ENCODE measurements at places on chromosomes 12 and 14.
A peak's percentile ranks its signal among the peaks of the same experiment; 100 is the strongest.

DNA sequence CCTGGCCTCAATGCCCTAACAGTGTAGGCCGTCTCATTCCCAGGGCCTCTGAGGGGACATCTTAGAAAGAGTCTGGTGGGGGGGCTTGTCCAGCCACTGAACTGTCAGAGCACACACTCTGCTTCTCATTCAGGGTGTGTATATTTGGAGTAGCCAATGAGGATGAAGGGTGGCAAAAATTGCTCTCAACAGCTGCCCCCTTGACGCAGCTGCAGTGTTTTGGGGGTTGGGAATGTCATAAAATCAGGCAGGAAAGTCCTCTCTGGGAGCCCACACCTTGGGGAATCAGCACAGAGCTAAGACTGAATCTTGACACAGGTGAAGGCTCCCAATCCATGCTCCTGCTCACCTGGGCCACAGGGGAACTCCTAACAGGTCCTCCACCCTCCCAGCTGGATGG, 1.5 kb downstream of the RASAL1 start:
- no peak for DNase-seq

GRCh38 chr12:109387425-109388166, 39.9 kb downstream of the MYO1H start:
- DNase-seq, result no peak

DNA sequence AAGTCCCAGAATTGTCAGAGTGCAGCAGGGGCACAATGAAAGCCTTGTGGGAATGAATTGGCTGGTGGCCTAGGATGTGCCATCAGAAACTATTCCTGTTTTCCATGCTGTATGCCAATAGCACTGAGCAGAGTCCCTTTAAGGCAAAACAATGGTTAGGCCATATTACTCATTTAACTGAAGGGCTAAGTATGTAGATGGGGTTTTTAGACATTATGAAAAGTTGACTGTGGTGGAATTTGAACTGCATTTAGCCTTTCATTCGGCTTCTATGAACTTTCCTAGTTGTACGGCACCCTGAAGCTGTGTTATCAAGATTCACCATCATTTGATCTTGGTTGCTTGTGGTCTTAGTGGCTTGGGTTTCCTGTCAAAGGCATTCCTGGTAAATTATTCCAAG, 24.8 kb downstream of the IL26 start:
- DNase-seq, result no peak

- DNase-seq, result no peak
These were observed 24.2 kb downstream of the DPF3 start for GRCh38 chr14:72869407-72870329.

DNA sequence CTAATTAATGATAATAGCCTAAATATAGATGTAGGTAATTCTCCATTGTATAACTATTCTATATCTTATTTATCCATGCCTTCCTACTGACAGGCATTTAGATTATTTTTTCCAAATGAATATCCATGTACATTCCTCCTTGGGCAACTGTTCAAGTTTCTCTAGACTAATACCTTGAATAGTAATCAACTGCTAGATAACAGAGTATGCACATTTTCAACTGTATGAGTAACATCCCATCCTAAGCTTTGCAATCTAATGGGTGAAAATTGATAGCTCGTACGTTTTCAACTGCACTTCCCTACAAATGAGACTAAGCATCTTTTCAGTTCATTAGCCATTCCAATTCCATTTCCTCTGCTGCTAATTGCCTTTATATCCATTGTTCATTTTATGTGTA, 37.0 kb downstream of the YAF2 start:
- no peak for DNase-seq

- DNase-seq, result no peak
These were observed 3.3 kb upstream of the C14orf93 start for GRCh38 chr14:23013054-23013748.

DNA sequence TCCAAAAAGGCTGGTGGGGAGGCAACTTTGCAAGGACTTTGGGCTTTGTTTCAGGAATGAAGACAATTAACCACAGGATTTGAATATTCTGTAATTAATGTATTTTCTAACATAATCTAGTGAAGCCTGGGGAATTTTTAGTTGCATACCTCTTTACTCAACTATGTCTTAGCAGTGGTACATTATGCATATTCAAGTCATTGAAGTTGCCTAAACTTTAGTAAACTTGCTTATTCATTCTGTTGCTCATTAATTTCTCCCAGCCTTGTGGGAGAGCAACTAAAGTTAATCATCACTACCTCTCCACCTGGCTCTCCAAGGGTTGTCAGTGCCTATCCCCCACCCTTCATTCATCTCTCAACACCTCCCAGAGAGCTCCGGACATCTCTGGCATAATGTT, 54.2 kb downstream of the IFNG-AS1 start:
- DNase-seq, result no peak

DNA sequence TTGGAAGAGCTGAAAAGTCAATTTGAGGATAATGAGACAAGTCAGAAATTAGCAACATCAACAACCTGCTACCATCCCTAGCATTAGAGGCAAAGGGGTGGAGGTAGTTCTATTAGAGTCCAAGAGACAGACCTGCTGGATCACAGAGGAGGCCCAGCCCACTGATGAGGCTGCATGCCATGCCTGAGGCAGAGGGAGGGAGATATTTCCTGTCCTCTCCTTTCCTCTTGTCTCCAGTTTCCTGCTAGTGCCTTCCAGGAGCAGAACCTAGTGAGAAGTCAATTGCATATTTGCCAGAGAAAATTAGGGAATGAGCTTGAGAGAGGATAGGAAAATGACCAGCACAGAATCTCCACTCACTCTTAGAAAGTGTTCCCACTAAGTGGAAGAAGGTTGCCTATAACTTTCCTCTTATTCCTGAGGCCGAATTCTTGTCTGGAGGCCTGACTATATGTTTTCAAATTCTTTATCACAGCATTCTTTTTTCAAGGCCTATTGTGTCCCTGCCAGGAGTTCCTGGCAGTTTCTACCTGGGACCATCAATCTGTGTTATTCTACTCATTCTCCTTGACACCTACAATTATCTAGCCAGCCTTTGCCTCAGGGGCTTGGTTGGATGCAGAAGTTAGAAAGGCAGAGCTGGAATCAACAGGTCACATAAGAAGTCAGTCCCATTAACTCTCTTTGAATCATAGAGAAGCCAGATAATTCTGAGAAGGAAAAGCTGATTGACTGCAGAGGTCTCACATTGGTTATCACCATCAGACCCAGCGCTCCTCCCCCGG, 121.9 kb downstream of the EMP1 start:
- DNase-seq, result no peak

DNA sequence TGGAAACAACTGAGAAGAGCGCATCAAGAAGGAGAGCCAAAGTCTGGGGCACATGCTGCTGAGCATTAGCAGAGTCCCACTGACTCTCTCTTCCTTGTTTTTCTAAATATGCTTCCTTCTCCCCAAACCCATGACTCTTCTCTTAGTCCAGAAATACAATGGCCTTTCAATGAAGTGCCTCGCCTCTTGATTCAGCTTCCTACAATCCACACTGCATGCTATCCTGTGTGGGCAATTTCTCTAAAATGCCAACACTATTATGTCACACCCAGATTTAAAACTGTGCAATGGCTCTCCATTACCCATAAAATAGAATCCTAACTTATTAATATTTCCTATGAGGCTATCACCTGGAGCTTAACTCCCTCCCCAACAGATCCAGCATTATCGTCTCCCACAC, 198.6 kb downstream of the RPAP3 start:
- no peak for DNase-seq

- DNase-seq, result no peak
These were observed 18.9 kb downstream of the RFC5 start for GRCh38 chr12:118035190-118036041.

GRCh38 chr12:105861227-105861626, 277.5 kb downstream of the NUAK1 start:
- DNase-seq, result no peak

DNA sequence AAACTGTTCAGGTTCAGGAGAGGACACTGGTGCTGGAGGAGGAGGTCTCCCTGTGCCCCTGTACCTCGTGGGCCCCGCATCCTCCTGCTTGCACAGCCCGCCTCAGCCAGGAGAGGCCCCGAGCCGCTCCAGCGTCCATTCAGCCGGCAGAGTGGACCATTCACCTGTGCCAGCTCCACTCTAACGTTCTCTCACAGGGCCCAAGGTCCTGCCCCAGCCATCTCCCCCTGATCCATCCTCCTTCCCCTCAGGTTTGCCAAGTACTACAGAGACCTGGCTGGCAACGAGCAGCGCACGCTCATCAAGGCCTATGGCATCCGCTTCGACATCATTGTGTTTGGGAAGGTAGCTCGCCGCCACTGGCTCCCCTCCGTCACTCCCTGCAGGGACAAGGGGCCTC, 22.2 kb downstream of the P2RX4 start:
- no peak for DNase-seq

GRCh38 chr12:67430708-67431335, 161.7 kb downstream of the CAND1 start:
- DNase-seq, result no peak

DNA sequence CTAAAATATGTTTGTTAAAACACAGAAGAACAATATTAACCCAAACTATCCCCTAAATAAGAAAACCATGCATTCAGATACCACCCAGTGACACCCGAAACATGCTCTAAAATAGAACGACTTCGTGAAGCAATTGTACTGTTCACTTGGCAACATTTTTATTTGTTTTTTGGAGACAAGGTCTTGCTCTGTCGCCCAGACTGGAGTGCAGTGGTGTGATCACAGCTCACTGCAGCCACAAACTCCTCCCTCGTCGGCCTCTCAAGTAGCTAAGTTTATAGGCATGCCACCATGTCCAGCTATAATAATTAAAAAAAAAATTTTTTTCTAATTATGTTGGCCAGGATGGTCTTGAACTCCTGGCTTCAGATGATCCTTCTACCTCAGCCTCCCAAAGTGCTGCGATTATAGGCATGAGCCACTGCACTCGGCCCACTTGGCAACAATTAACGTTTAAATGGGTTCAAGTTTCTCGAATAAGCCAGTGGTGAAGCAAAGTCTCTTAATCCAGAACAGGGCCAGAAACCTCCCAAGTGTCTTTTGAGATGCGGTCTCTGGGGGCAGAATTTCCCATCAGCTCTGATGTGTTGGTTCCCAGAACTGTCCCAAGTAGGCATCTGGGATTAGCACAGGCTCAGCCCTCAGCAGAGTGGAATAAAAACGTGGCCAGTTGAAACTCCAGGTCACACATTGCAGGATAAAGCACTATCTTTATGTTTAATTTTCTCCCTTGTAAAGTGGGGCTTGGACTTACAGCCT, 74.5 kb downstream of the TMCC3 start:
- DNase-seq, result no peak

DNA sequence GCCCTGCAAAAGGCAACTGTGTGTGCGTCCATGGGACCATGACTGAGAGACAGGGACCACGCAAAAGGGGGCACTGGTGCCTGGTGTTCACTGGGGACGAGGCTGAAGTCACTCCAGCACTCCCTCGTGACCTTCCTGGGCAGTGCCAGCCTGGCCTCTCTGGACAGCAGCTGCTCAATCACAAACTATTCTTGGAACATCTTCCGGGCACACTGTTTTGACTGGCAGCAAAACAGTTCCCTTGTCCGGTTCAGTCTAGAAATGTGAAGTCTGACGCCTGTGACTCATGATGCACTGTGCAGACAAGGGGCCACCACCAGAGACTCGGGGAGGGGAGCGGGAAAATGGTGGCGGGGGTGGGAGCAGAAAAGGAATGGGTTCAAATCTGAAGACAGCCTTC, 20.8 kb downstream of the SNRNP35 start:
- no peak for DNase-seq

DNA sequence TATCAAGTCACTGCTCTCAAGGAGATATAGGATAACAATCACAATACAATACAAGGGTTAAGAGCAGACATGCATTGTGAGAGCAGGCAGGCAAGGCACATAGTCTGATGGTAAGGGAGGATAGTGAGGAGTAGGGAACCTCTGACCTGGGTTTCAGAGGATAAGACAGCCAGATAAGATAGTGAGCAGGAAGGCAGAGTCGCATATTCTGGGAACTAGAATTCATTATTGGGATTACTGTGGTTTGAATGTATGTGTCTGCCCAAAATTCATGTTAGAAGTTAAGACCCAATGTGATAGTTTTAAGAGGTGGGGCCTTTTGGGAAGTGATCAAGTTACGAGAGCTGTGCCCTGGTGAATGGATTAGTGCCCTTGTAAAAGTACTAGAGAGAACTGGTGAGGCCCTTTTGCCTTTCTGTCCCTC, 14.4 kb upstream of the ATF1 start:
- no peak for DNase-seq

GRCh38 chr12:10718279-10718821, 4.8 kb downstream of the YBX3 start:
- no peak for DNase-seq

DNA sequence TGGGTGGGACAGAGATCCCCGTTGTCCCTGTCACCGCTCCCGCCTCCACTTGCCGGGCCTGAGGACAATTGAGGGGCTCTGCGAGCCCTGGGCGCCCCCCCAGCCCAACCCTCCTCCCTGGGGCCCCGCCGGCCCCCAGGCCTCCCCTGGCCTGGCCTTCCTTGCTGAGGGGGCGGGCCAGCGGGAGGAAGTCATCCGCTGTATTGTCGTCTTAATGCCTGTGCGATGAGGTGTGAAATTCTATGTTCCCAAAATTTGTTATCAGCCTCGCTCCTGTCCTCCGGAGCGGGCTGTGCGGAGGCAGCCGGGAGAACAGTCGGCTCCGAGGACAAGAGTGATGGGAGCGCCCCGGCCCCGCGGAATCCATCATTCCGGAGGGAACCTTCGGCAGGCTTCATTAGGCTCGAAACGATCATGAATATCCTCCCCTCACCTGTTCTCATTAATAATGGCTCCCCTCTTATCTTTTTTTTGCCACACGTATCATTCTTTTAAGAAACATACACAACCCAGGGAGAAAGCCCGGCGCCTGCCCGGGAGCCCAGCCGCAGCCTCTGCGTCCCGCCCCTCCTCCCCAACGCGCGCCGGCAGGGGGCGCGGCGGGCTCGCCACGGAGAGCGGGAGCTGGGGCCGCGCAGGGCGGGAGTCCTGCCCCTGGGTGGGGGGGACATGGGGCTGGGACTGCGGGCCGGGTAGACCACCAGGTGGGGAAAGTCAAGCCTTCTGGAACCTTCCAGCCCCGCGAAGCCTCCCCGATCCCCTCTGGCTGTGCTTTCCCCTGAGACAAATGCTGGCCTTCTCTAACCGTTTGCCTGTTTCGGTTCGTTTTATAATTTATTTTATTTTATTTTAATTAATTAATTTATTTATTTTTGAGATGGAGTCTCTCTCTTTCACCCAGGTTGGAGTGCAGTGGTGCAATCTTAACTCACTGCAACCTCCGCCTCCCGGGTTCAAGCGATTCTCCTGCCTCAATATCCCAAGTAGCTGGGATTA, 17.1 kb upstream of the DLK1 start:
- peak; percentile 42 for DNase-seq

DNA sequence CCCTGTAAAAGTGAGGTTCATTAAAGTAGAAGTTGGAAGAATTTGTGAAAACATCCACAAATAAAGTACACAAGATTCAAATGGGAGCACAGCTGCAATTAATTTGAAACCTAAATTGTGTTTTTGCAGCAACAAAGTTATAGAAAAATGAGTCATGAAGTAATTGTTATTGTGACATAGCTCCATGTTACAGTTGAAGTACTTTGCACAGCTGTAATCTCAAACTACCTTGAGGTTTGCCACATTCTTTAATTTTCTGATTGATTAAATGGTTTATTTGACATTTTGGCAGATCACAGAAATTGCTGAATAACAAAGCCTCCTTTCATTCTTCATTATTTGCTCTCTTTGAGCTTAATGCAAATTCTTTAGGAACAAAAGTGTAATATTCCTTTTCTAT, 111.3 kb downstream of the RMST start:
- no peak for DNase-seq

GRCh38 chr12:41932470-41932991, 212.1 kb downstream of the GXYLT1 start:
- DNase-seq, result peak; percentile 68

GRCh38 chr14:94514351-94514750, 5.1 kb upstream of the SERPINA12 start:
- no peak for DNase-seq
